Mammary epithelial cell (primary cell): ENCODE measurements at places on chromosomes 4 and X.
A peak's percentile ranks its signal among the peaks of the same experiment; 100 is the strongest.

DNA sequence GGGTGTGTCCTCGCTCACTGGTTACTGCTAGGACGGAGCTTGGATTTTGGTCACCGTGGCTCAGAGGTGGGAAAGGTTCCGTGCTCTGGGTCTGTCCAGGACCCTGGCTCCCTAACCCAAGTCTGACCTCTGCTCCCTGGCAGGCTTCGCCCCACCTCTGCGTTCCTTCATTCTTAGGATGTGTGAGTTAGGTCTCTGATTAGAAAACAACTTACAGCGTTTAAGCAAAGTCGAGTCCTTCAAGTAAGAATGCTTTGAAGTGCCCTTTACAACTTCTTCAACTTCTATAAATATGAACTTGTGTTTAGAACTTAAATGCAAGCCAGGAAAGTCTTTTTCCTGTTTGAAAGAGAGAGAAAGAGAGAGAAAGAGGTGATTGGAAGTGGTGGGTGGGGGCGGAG lies 891 bp downstream of the TLR2 start:
- no peak for DNase-seq

- no peak for DNase-seq
Measured at GRCh38 chr4:145266881-145267280, 86.5 kb upstream of the OTUD4 start.

DNA sequence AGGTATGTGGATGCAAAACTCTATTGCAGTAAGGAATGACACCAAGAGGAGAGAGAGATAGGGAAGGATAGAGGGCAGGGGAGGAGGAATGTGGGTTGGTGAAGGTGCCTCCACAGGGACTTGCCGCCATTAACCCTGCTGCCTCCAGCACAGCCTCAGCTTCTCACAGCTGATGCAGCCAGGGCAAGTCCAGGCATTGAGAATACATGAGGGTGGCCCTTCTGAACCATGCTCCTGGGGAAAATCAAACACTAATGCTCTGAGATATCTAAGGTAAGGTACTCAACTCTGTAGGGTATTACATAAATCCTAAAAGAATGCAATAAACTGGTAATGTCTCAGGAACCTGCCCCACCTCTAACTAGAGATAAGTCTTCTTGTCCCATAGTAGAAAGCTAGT lies 28.7 kb downstream of the UGT2B7 start:
- DNase-seq, result peak; percentile 59

DNA sequence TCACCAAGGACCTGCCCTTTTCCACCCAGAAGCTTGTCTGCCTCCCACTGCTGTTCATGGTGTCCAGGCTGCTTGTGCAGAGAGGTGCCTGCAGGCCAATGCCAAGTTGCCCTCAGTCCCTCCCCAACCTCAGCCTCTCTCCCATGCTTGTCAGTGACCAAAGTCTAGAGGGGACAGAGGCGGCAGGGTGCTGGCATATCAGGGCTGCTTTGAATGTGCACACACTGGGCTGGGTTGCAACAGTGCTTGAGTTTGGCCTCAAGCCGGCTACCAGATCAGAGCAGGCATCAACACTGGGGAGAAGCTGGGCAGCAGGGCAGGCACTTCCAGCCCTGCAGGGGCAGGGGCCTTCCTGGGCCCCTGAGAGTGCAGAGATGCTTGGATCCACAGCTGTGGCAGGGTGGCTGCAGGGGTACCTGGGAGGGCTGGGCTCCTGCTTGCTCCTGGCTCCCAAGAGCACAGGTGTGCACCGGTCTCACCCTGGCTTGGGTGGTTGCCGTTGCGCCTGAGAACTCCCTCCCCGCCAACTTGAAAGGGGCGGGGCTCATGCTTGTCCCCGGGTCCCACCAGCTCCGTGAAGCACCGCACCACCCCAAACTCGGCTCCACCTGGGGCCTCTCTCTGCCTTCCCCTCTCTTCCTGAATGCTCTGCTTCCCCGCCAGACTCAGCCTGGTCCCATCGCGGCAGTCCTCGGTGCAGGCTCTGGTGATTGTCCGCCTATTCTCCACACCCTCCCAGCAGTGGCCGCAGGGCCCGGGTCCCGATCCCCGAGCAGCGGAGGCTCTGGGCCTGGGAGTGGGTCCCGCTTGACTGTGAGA lies 1681.9 kb upstream of the ADGRL3 start:
- DNase-seq, result no peak

DNA sequence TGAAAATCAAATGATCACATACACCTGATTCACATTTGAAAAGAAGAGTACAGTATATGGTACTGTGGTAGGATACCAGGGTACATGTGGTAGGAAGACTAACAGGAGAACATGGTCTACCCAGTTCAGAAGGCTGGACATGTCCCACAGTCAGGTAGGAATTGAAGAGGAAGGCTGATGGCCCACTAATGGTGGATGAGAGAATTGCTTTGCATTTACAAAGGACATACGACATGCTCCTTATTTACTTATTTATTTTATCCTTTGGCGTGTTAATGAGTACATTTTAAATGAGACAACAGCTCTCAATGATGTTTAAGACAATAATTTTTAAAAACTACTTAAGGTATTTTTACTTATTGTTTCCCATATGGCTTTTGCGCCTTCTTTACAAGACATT lies 106.7 kb upstream of the BMP2K start:
- DNase-seq, result no peak

DNA sequence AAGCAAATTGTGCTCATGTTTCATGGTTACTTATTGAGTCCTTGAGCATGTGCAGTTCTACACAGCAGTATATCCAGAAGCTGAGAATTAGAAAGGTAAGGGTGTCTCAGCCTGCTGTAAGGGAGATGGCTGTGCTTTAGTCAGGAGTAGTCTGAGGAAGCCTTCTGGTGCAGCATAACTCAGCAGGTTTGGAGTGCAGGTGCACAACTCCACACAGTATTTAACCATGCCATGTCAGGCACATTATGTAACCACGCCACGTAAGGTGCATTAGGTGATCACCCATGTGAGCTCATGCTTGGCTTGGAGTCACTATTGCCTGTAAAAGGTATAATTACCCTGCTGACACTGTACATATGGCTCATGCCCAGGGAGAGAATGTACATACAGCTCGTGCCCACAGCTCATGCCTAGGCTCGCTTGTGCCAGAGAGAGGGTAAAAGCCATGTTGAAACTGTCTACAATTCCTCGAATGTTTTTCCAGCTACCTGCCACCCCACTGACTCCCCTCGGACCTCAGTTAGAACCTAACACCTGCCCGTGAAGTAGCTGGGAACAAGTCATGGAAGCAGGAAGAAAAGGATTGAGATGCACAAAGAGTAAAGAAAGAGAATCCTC lies 37.8 kb downstream of the UCHL1 start:
- DNase-seq, result no peak

GRCh38 chr4:8200302-8200975 lies 1.3 kb downstream of the SH3TC1 start:
- DNase-seq, result peak; percentile 70

- DNase-seq, result no peak
Measured at GRCh38 chrX:13764281-13764680, 29.7 kb downstream of the OFD1 start.

- DNase-seq, result no peak
Measured at GRCh38 chr4:39763714-39764572, 66.0 kb downstream of the UBE2K start.

DNA sequence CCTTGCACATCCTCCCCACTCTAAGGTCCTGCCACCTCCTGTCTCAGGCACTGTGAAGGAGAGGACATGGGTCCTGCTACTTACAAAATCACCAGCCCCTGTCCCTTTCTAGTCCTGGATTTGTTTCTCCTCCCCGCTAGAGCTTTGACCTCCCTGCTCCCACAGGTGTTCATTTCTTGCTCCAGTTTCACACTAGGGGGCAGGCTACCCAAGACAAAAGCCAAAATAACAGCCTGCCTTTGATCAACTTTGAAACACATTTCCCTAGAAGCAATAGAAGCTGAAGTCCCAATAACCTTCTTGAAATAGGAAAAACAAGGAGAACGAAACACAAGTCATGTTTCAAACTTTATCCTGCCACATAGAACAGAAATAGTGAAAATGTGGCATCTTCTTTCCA lies 164.4 kb downstream of the QDPR start:
- DNase-seq, result peak; percentile 3
